Activated CD4-positive, alpha-beta T cell treated with anti-CD3 and anti-CD28 coated beads, Interleukin-2, amount 10 ng/mL, durations not matched to agents 7 days and 5 days (primary cell): ENCODE measurements at places on chromosomes 16 and 17. TPM values are rescaled to one million over a fixed set of nuclear protein-coding genes. Genes with fewer than 3 reads are reported as not detected.

DNA sequence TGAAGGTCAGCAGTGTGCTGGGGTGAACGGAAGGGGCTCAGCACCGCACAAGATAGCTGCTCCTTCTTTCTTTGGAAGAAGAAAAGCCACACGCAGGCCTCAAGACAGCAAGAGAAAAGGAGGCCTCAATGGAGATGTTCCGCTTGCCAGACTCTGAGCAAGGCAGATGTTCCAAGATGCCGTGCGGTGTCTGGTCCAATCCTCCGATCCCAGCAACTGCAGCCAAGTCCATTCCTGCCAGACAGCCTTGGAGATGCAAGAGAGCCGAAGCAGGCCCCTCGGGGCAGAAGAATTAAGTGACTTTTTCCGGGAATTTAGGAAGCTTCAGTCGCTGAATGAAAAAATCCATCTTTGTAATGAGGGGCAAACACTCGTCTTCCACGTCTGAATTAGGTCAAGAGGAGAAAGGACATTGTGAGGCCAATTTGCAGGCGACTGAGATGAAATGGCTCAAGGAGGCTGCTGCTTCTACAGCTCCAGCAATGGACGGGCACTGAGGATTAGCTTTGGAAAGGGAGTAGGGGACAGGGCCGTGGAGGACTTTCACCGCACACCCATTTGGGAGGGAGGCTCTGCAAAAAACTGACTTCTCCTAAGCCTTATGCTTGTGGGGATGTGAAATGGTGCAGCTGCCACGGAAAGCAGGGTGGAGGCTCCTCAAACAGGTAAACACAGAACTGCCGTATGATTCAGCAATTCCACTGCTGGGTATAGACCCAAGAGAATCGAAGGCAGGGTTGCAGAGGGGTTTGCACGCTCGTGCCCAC is 44.7 kb downstream of the RPH3AL start:
- no peaks in the 10 kb centered on the region for H3K27me3 ChIP-seq
- no peak overlapping the region for H3K27ac ChIP-seq
- H3K36me3 ChIP-seq: no peaks in the 10 kb centered on the region
- no peaks in the 10 kb centered on the region for H3K4me1 ChIP-seq

DNA sequence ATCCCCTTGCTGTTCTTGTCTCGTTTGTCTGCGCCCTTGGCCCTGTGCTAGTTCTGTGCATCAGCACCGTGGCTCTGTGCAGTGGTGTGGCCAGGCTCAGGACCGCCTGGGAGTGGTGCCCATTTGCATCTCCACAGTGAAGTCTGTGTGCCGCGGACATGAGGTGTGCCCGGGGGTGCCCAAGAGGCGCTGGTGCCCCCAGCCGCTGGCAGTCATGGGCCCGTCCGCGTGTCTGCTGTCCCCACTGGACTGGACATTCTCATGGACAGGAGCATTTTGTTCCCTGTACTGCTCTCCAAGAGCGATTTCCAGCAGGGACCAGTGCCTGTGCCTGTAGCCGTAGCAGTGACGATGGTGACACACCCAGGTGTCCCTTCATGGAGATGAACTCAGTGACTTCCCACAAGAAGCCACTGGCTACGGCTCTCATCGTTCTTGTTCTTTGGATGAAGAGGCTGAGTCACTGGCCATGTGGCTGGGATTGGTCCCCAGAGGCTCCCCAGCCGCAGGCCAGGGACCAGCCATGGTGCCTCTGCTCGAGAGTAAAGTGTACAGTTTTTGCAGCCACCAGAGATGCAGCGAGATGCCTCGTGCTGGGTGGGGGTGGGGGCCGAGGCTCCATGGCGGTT is 13.0 kb upstream of the MC1R start:
- no peak overlapping the region for H3K27ac ChIP-seq
- peaks cover 8% of the 10 kb centered on the region for H3K4me1 ChIP-seq
- H3K36me3 ChIP-seq: peaks cover 30% of the 10 kb centered on the region
- no peak overlapping the region for H3K4me3 ChIP-seq

DNA sequence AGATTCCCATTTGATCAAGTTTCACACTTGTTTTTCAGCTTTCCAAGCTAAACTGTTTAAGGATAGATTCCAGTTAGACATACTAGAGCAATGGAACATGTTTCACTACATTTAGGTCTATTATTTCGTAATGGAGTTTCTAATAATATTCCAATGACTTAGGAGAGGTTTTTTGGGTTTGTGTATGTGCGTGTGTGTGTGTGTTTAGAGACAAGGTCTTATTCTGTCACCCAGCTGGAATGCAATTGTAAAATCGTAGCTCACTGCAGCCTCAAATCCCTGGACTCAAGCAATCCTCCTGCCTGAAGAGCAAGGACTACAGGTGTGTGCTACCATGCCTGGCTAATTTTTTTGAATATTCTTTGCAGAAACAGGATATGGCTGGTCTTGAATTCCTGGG is 426.3 kb downstream of the ZFHX3 start:
- no peaks in the 10 kb centered on the region for H3K4me1 ChIP-seq
- no peak overlapping the region for H3K27ac ChIP-seq
- no peak overlapping the region for H3K4me3 ChIP-seq
- DNase-seq: no peak

C17orf67 gene
- 5.2 TPM for total RNA-seq

DNA sequence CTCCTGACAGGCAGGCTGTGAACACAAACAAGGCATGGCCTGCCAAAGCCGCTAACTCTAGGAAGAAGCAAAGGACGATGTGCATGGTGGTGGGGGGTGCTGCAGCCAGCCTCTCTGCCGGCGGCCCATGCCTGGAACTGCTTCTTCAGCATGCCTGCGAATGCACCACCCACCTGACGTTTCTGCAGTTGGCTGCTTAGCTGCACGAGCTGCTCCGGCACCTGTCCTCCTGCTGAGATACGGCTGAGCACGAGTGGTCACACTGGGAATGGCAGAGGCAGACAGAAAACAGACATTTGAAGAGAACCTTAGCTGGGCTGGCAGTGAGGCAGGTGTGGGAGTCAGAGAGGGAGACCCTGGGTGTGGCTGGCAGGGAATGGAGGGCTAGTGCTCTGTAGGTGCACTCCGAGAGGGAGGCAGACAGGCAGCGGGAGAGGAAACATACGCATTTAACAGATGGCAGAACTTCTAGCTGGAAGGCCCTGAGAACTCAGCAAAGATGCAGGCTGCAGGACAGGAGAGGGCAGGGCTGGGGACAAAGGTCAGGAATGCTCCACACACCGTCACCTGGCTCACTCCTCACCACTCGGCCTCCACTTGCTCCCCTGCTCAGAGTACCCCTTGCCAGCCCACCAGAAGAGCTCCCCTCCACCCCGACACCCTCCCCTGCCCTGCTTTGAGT is 5.2 kb downstream of the FLCN start:
- no peak overlapping the region for H3K4me3 ChIP-seq
- H3K27ac ChIP-seq: no peak overlapping the region
- H3K36me3 ChIP-seq: peaks cover 40% of the 10 kb centered on the region
- no peaks in the 10 kb centered on the region for H3K27me3 ChIP-seq
- DNase-seq: no peak
- peaks cover 22% of the 10 kb centered on the region for H3K4me1 ChIP-seq

- DNase-seq: no peak
- H3K27ac ChIP-seq: peak overlapping the region; percentile 82
- H3K4me3 ChIP-seq: peak overlapping the region; percentile 96
- peaks cover 31% of the 10 kb centered on the region for H3K4me1 ChIP-seq
- no peaks in the 10 kb centered on the region for H3K27me3 ChIP-seq
Observed at GRCh38 chr17:76104896-76105231, 1.3 kb upstream of the EXOC7 start.

GRCh38 chr16:86398201-86398600 is 112.1 kb upstream of the FOXF1 start:
- no peak overlapping the region for H3K27ac ChIP-seq
- H3K4me3 ChIP-seq: no peak overlapping the region
- no peaks in the 10 kb centered on the region for H3K4me1 ChIP-seq
- H3K27me3 ChIP-seq: no peaks in the 10 kb centered on the region
- no peaks in the 10 kb centered on the region for H3K36me3 ChIP-seq
- no peak for DNase-seq

DNA sequence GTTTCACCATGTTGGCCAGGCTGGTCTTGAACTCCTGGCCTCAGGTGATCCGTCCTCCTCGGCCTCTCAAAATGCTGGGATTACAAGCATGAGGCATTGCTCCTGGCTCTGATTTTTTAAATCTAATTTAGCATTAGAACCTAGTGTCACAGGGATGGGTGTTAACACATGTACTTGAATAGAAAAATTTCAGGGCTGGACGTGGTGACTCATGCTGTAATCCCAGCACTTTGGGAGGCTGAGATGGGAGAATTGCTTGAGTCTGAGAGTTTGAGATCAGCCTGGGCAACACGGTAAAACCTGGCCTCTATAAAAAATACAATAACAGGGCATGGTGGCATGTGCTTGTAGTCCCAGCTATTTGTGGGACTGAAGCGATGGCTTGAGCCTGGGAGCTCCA is 6.0 kb upstream of the RNF135 start:
- no peak for DNase-seq
- H3K27ac ChIP-seq: no peak overlapping the region
- H3K36me3 ChIP-seq: no peaks in the 10 kb centered on the region
- peaks cover 17% of the 10 kb centered on the region for H3K4me1 ChIP-seq
- H3K4me3 ChIP-seq: no peak overlapping the region
- peaks cover 5% of the 10 kb centered on the region for H3K27me3 ChIP-seq
